Urinary bladder (tissue), 4 donors: ENCODE measurements at places on chromosomes 5 and 9. TPM values are rescaled to one million over a fixed set of nuclear protein-coding genes. Genes with fewer than 3 reads are reported as not detected.

The TERT gene
- not detected for polyA plus RNA-seq

The SPINK6 gene
- not detected for polyA plus RNA-seq

The CSF2 gene
- not detected for polyA plus RNA-seq

The TXN gene
- polyA plus RNA-seq, result 211 TPM

The PCDHA1 gene
- 0.03 TPM for polyA plus RNA-seq

The CARD9 gene
- 2.9 TPM for polyA plus RNA-seq

The CCL21 gene
- polyA plus RNA-seq, result 60.4 TPM

DNA sequence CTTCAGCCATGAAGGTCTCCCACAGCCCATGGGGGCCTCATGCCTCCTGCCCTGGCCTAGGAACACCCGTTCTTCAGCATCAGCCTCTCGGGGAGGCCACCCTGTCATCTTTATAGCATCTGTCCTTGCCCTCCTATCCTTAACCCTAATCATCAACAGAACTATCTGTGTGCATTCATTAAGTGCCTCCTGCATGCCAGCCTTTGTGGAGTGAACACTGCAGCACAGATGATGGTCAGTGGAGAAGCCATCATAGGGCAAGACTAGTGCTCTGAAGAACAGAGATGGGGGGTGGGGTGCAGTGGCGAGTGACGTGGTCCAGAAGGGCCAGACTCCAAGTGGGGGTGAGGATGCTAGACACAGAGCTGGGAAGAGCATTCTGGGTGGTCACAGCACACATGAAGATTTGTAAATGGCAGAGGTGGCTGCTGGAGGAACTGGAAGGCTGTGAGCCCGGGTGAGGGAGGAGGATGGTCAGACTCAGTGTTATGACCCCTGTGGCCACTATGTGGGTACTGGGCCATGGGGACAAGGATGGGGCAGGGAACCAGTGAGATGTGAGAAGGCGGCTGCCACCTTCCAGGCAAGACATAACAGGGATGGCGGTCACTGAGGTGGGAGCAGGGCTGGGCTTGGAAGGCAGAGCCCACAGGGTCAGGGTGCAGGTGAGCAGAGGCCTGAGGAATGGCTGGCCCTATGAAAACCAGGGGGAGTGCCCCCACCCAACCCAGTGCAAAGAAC is 3.6 kb upstream of the CARD19 start:
- no peak for DNase-seq

GRCh38 chr9:133971981-133972941 is 19.9 kb downstream of the VAV2 start:
- DNase-seq, result no peak

DNA sequence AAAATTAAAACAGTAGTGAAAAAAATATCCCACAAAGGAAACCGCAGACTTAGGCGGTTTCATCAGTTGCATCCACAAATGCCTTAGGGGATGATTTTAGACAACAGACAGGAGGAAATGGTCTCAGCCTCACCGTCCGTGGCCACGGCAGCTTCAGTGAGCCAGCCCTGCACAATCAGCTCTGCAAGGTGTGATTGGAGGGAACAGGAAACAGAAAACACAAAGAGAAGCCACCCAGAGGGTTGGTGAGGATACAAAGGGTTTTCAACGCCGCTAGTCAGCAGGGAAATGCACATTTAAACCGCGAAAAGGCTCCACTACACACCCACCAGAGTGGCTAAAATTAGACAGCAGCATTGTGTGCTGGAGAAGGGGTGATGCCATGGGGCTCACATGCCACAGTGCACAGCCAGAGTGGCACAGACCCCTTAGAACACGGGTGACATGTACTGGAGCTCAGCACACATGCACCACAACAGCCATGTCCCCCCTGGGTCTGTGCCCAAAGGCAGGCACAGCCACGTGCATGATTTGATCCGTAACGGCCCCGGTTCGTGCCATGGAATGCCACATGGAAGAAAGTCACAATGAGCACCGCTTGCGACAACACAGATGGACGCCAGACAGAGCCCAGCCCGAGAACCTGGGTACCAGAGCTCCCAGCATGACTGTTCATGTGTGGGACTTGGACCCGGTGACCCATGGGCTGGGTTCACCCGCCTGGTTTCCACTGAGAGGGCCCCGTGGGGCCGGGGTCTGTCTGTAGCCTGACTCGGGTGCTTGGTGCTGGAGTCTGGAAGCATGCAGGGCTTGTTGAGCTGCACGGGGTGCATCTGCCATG is 18.3 kb upstream of the TERT start:
- DNase-seq, result no peak

GRCh38 chr5:98899456-98899855 is 29.4 kb downstream of the CHD1 start:
- no peak for DNase-seq

- no peak for DNase-seq
Measured at GRCh38 chr5:170097934-170098333, 7.8 kb upstream of the FOXI1 start.

DNA sequence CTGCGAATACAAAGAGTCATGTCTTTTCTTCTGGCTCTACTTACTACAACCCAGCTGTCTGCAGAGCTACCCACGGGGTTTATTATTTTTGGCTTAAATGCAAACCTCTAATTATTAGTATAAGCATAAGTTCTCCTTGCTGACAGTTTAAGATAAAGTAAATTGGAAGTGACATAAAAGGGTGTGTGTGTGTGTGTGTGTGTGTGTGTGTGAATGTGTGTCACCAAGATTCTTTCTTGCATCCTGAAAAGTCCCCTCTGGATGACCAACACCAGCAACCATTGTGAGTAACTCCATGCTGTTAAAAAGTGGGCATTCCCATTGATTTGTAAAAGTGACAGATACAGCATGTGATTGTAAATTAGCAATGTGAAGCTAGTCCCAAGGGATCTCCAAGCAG is 803.8 kb upstream of the ZNF608 start:
- no peak for DNase-seq

DNA sequence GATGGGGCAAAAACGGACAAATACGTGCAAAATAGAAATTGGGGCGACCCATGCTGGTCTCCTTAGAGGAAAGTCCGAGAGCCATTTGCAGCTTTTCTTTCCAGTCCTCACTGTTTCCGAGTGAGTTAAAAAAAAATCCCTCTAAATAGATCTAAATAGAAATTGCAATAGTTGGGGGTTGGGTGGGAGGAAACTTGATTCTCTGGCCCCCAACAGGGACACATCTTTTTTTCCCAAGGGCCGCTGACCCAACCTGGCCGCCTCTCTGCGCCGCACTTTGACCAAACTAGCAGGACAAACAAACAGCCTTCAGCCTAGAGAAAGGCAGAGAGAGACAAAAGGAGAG is 2.8 kb upstream of the NKX2-5 start:
- DNase-seq, result no peak

DNA sequence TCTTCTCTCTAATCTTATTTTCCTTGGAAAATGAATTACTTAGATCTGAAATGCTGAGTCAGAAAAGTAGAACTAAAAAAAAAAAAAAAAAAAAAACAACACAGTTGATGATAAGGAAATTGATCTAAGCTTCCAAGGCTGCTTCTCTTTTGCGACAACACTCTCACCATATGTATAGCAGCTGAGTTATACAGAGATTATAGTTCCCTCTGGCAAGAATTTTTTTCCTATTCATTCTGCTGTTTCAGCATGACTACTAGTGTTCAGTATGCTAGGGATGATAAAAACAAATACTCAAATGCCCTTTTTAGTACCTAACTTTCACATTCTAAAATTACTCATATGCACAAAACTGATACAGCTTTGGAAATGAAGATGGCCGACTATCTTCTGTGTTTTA is 267.3 kb downstream of the MLLT3 start:
- DNase-seq, result no peak

DNA sequence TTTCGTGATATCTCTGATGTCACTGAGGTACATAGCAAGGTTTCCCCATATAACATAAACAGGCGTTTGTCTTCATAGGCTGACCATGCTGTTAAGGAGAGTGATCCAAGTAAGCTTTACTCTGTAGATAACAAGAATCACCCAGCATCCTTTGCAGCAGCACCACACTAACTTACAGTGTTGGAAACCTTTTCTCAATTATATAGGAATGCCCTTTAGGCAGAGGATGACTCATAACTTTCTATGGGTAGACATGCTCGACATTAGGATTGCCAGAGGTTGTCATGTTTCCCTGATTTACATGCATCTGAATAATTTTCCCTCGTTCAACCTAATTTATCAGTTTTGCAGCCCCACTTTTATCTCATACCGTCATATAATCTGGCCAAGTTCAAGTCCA is 870.0 kb upstream of the CDH9 start:
- no peak for DNase-seq

GRCh38 chr5:5006548-5006947 is 133.6 kb upstream of the ADAMTS16 start:
- DNase-seq, result no peak

GRCh38 chr9:87464110-87464991 is 33.3 kb upstream of the DAPK1 start:
- no peak for DNase-seq

GRCh38 chr9:134340475-134341160 is 14.4 kb downstream of the RXRA start:
- DNase-seq, result no peak

DNA sequence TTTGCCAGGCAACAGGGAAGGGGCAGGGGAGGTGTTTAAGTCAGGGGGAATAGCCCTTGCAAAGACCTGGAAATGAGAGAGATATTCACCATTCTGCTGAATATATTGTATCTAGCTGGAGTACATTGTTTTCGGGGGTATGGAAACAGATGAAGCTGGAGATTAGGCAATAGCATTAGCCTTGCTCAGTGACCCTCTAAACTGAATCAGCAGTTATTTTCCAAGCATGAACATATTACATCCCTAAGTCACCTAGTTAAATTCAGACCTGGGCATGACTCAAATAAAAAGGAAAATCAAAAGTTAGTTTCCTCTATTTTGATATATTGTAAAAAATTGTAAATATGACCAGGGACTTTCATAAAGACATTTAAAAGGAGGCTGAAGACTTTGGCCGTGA is 544.6 kb upstream of the TRPC7 start:
- no peak for DNase-seq

- no peak for DNase-seq
Measured at GRCh38 chr5:140596321-140596741, 31.7 kb downstream of the SLC35A4 start.

DNA sequence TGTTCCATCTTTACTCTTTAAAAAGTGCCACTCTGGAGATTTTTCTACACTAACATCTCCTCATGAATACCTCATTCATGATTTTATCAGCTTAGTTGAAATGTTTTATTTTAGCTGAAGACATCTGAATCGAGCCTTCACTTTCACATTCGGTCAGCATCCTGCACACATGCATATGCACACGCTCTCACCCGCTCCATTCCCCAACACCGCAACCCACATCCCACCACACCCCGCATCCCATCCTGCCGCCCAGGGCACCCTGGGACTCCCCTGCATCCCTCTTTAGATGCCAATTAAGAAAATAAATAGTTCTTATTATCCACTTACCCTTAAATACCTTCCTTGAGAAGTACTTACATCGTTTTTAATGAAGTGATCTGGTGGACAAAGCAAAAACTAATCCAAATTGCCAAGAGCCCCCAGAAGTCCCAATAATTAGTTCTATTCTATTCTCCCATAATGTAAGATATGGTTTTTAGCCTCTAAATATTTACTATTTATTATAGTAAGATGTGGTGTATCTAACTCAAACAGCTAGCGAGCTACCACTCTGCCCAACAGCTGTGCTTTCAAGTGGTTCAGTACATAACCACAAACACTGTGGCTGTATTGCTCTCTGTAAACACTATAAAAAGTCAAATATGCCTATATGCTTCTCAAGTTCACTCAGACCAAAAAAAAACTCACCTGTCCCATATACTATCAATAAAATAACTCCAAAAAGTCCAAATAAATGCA is 38.2 kb downstream of the GZMK start:
- DNase-seq, result no peak

GRCh38 chr9:78189461-78189860 is 46.4 kb upstream of the CEP78 start:
- no peak for DNase-seq
